ENCODE measurements at places on chromosomes 2 and 18.

GRCh38 chr2:9782197-9782719 is 61.0 kb upstream of the TAF1B start:
- DNase-seq, result no peak

- DNase-seq, result peak; percentile 90
These were observed at the start of gene SFT2D3 for GRCh38 chr2:127701193-127701650. SFT2D3 (plus strand) TSS chr2:127701497; CDS start chr2:127701529, 32 bp downstream.

DNA sequence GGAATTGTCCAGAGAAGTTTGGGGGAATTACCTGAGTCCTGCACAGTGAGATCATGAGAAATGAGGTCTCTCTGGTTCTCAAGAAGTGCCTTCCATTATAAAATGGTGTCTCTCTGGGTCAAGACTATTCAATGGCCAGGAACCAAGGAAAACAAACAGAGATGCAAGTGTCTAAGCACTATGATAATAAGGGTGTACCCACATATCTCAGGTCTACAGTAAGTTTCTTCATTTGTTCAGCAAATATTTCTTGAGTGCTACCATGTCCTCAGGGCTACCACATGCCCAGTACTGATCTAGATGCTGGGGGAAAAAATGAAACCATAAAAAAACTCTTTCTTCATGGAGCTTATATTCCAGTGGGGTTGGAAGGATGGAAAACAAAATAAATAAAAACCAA is 170.0 kb downstream of the ACKR3 start:
- DNase-seq, result no peak

DNA sequence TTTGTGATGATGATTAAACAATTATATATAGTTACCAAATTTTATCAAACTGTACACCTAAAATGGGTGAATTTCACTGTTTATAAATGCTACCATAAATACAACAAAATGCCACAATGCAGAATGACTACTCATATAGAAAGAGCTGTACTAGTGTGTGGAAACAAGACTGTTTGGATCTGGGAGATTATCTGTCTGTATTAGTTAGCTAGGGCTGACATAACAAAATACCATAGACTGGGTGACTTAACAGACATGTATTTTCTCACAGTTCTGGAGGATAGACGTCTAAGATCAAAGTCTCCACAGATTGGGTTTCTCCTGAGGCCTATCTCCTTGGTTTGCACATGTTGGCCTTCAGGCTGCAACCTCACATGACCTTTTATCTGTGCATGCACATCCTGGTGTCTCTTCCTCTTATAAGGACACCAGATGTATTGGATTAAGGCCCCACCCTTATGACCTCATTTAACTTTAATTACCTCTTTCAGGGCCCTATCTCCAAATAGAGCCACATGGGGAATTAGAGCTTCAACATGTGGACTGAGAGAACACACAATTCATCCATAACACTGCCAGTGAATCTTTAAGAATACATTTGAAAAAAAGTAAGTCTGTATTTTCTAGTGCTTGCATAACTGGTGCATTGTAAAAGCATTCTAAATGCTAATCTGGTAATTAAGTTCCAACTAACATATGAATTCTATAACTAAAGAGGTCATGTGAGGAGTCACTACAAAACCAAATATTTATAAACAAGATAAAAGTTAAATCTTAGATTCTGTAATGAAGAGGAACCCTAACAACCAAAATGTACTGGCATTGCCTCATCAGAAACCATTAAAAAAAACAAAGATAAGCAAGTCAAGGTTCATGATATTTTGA is 699.6 kb downstream of the NYAP2 start:
- DNase-seq, result no peak

DNA sequence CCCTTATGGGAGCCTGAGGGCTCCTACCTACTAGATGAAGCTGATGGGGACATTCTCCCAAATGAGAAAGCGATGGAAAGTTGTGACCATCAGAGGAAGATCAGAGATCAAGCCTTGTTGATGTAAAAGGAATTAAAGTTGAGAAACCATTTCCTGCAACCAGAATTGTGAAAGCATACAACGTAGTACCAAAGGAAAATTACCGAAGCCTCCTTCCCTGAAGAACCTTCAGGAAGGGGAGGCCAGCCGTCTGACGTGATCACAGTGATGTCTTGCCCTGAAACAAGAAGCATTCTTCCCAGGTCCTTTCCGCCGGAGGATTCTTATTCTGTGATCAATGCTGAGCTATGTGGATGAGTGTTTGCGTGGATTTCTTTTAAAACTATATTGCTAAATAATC is 211.6 kb upstream of the TNP1 start:
- DNase-seq, result no peak

DNA sequence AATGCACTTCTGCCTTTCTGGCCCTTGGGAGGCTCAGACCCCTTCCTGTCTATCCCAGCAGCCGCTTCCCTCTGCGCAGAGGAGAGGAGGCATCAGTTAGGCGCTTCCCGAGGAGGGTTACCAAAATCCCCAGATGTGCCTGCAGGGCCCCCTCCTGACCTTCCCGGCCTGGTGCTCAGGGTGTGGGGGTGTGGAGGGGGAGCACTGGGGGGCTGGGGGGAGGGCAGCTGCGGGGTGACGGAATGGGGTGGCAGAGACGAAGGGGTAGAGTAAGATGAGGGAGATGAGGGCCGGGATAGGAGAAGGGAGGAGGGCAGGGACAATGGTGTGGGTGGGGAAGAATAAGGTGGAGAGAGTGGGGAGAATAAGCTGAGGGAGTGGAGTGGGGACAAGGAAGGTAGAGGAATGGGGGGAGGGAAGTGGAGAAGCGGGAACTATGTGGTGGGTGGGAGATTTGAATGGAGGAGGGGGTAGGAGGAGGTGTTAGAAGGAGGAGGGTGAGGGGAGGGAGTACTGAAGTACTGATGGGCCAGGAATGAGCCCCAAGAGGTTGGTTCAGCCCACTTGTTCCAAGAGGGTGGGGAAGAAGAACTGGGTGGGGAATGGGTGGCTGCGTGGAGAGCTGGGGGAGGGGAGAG is 6.5 kb upstream of the ZAP70 start:
- no peak for DNase-seq

GRCh38 chr2:203177361-203177760 is 61.5 kb upstream of the CYP20A1 start:
- DNase-seq, result peak; percentile 8

GRCh38 chr2:100246163-100247145 is 75.8 kb downstream of the LONRF2 start:
- DNase-seq, result no peak
